ENCODE measurements at places on chromosomes 7 and 10. TPM values are rescaled to one million over a fixed set of nuclear protein-coding genes. Genes with fewer than 3 reads are reported as not detected.

The PEX1 gene
- total RNA-seq: 88.4 TPM

The ITPRID1 gene
- not detected for total RNA-seq

The FAM25G gene
- total RNA-seq: 0.63 TPM

- H3K4me3 ChIP-seq: no peak overlapping the region
- no peaks in the 10 kb centered on the region for H3K4me1 ChIP-seq
- no peaks in the 10 kb centered on the region for H3K27me3 ChIP-seq
Measured at GRCh38 chr7:2164646-2165045, 68.1 kb downstream of the MAD1L1 start.

DNA sequence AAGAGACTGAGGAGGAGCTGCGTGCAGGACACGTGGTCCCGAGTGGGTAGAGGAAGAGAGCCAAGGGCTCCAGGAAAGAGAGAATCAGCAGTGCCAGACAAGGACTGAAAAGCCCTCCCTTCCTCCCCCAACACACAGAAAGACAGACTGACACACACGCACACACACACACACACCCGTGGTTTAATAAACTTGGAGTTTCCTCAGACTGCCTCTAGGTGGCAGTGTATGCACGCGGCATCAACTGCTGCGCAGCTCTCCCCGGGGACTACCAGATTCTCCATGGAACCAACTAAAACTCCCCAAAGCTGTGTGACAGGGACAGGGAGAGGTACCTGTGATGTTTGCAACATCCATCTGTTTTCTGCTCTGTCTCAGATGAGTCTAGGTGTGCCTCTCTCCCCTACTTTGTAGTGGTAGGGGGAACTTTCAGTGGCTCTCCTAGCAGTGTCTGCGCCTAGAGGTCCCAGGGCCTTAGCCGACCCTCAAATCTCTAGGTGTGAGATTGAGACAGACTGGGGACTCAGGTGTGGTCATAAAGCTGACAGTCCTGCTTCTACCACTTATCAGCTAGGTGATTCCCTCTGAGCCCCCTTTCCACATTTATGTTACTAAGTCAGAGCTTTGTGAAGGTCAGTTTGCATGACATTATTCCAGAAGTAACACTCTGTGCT lies 9.3 kb upstream of the TSPAN14 start:
- peak overlapping the region; percentile 32 for H3K27ac ChIP-seq
- H3K36me3 ChIP-seq: no peaks in the 10 kb centered on the region
- peak; percentile 77 for DNase-seq

GRCh38 chr7:127940381-127941160 lies 90.7 kb downstream of the LRRC4 start:
- no peak for DNase-seq
- no peak overlapping the region for H3K27ac ChIP-seq
- H3K4me3 ChIP-seq: no peak overlapping the region
- H3K4me1 ChIP-seq: peaks cover 52% of the 10 kb centered on the region
- 0 out of 2 replicates have a peak, but pooled peaks cover 3% of the 10 kb centered on the region for H3K36me3 ChIP-seq

GRCh38 chr7:126370038-126370668 lies 882.6 kb downstream of the GRM8 start:
- no peak for DNase-seq
- no peaks in the 10 kb centered on the region for H3K4me1 ChIP-seq
- no peak overlapping the region for H3K4me3 ChIP-seq

DNA sequence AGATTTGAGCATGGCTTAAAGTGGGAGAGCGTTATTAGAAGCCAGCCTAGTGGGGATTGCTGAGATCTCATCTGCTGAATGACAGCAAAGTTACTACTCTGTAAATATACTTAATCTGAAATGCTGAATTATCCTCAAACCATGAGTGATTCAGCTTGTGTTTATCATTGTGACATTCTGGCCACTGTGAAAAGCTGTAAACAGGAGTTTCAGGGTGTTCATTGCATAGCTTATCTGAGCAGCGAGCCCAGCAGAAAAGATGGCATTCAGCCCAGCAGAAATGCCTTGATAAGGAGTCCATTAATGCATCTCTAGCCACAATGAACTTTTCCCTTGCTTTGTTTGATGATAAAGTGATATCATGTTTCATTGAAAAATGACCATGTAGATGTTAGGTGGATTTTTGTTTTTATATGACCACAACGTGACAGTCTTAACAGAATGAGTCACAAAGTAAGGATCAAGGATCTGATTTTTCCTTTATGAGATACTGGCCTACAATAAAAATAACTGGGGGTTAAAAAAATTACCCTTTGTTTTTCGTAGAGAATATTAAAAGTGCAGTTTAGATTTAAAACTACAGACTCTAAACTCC lies 7.8 kb downstream of the TES start:
- peak; percentile 80 for DNase-seq
- H3K36me3 ChIP-seq: no peaks in the 10 kb centered on the region
- H3K27me3 ChIP-seq: no peaks in the 10 kb centered on the region
- peak overlapping the region; percentile 38 for H3K27ac ChIP-seq
- peaks cover 35% of the 10 kb centered on the region for H3K4me1 ChIP-seq
- H3K4me3 ChIP-seq: peak overlapping the region; percentile 11

DNA sequence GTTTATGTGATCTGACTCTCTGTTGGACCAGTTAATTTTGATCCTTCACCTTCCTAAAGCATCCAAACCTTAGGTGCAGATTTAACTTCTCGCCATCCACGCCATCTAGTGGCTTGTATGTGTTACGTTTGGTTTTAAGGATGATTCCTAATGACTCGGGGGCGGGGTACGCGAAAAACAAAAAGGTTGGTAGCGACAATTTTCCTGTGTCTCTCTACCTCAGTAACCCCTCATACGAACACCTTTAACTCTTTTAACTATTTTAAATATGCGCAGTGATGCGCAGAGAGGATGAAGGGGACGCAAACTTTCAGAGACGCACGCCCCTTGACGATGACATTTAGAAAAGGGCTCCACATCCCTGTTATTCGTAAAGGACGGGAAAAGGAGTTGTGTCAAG lies 714 bp upstream of the KCND2 start:
- DNase-seq: peak; percentile 56
- H3K4me3 ChIP-seq: no peak overlapping the region
- no peaks in the 10 kb centered on the region for H3K36me3 ChIP-seq

DNA sequence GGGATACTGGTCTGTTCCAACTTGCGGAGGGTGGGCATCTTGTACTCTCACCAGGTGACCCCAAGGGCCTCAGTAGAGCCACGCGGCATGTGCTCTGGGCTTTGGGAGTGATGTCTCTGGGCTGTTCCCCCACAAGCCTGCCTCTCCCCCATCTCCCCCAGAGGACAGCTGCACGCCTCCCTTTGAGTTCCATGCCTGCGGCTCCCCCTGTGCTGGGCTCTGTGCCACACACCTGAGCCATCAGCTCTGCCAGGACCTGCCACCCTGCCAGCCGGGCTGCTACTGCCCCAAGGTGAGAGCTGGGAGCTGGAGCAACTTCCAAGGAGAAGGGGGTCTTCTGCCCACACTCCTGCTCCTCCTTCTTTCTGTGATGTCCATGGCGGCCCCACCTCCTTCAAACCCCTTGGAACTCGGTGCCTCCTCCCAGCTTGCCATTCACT lies 15.0 kb upstream of the ZNF862 start:
- H3K4me1 ChIP-seq: peaks cover 5% of the 10 kb centered on the region
- H3K27me3 ChIP-seq: peaks cover 24% of the 10 kb centered on the region
- H3K36me3 ChIP-seq: no peaks in the 10 kb centered on the region
- H3K4me3 ChIP-seq: no peak overlapping the region

- no peak for DNase-seq
- H3K4me1 ChIP-seq: peaks cover 4% of the 10 kb centered on the region
- no peaks in the 10 kb centered on the region for H3K27me3 ChIP-seq
- H3K4me3 ChIP-seq: no peak overlapping the region
- no peak overlapping the region for H3K27ac ChIP-seq
Measured at GRCh38 chr10:80150172-80150571, 17.6 kb downstream of the PLAC9 start.

DNA sequence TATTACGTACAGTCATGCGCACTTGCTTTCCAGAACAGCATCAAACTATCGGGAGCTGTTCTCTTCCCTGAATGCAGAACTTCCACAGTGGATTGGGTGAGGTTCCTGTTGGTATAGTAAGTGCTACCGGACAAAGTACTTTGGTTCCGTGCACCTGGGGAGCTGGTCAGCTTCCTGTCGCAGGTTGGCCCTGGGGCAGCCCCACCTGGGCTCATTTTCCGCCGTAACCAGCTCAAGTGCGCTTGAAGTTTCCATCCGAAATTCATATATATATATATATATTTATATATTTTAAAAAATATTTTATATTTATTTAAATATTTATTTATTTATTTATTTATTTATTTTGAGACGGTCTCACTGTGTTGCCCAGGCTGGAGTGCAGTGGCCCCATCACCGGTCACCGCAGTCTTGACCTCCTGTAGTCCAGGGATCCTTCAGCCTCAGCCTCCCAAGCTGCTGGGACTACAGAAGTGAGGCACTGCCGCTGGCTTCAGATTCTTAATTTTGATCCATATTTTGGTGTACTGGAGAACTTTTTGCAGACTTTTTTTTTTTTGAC lies 6.5 kb downstream of the SCART1 start:
- H3K36me3 ChIP-seq: no peaks in the 10 kb centered on the region
- no peak overlapping the region for H3K4me3 ChIP-seq
- no peak for DNase-seq
- no peak overlapping the region for H3K27ac ChIP-seq

DNA sequence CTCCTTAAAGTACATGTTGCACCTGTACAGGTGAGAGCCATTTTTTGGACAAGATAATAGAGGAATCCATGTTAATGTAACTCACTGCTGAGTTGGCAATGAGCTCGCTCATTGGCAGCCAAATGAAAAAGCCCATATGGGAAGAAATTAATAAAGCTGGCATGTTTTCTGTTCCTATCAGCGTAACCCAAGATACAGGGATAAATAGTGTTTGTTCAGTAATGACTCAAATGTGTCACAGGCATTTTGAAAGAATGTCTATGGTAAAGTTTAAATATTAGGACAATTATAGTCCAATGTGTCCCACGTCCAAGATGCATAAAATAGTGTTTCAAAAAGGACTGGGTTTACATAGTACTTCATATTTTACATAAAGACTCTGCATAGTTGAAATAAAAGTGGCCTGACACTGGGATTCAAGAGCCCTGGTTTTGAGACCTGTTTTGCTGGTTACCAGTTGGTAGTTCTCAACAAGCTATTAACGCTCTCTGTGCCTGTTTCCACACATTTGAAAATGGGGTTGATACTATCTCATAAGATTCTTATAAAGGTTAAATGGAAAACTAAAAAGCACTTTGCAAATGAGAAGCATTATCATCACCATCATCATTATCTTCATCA lies 49.1 kb downstream of the MTURN start:
- H3K4me3 ChIP-seq: no peak overlapping the region
- peaks cover 7% of the 10 kb centered on the region for H3K4me1 ChIP-seq
- H3K27ac ChIP-seq: no peak overlapping the region
- DNase-seq: no peak
- H3K27me3 ChIP-seq: no peaks in the 10 kb centered on the region
- H3K36me3 ChIP-seq: no peaks in the 10 kb centered on the region

DNA sequence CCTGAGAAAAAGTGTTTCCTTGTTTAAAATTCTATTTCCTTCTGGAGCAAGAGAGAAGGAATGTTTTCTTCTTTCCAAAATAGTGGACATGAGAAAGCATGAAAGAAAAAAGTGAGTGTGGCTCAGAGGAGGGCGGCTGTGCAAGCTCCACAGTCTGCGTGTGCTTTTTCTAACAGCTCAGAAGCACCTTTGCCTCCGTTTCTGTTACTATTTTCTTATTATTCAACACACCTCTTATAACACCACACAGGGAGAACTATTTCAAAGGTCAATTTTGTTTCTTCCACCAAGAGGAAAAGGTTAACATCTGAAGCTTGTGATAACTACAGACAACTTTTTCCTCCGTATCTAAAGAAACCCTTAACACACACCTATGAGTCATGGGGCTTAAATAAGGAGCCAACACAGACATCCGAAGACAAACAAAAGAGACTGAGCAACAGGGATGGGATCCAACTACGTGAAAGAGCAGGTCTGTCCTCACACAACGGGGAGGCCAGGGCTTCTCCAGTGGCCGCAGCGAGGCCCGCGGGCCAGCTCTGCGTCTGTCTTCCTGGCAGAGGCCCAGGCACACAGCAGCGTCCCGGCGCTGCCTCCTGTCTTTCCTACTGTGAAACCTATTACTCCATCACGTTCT lies 36.2 kb upstream of the NCAPG2 start:
- no peaks in the 10 kb centered on the region for H3K4me1 ChIP-seq
- no peak overlapping the region for H3K27ac ChIP-seq
- no peak overlapping the region for H3K4me3 ChIP-seq
- no peaks in the 10 kb centered on the region for H3K27me3 ChIP-seq
- H3K36me3 ChIP-seq: peaks cover 35% of the 10 kb centered on the region
- no peak for DNase-seq

DNA sequence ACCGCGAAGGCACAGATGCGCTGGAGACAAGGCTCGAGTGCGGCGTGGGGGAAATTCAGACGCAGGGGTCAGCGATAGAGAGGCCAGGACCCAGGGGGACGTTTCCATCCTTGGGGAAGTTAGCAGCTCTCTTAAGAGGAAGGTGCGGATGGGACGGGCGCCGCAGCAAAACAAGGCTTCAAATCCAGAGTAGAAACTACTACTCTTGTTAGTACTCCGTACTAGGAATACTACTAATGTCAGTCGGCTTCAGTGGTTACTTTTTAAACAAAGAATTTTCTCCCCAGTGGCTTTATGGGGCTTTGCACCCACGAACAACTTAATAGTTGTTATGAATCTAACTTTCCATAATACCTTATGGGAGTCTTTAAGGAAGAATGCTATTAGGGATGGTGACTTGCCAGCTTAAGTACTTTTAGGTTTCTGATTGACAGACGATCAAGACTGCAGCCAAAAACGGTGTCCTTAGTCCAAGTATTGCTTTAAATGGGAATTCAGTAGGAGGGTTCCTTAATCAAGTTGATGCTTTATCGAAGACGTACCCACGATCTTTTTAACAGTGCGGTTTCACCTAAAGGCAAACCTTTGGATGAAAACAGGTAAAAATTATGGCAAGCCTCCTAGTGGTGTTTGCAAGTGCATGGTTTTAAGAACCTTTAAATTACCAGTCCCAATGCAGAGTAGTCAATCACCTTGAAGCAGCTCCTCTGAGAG lies 812 bp upstream of the IDE start:
- DNase-seq: no peak
- peaks cover 3% of the 10 kb centered on the region for H3K36me3 ChIP-seq
- no peaks in the 10 kb centered on the region for H3K27me3 ChIP-seq
- peaks cover 15% of the 10 kb centered on the region for H3K4me1 ChIP-seq
- H3K27ac ChIP-seq: peak overlapping the region; percentile 94

GRCh38 chr10:61565819-61566560 lies 96.7 kb upstream of the CABCOCO1 start:
- H3K36me3 ChIP-seq: no peaks in the 10 kb centered on the region
- H3K4me1 ChIP-seq: no peaks in the 10 kb centered on the region
- H3K4me3 ChIP-seq: no peak overlapping the region
- H3K27me3 ChIP-seq: no peaks in the 10 kb centered on the region
- H3K27ac ChIP-seq: no peak overlapping the region
- DNase-seq: no peak

DNA sequence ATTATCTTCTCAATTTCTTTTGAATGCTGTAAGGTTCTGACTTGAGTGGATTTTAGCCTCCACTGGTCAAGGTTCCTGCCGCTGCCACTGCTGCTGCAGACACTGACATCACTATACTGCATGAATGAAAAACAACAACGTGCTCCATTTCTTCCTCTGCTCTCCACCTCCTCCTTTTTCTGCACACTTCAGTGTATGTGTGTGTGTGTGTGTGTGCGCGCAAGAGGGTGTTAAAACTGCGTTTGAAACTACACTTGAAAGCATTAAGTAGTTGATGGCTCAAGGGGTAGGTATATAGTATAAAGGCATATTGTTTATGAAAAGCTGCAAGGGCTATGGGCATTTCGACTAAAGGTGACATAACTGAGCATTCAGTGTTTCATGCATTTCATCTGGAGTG lies 3.5 kb downstream of the GLCCI1 start:
- no peak overlapping the region for H3K4me3 ChIP-seq
- H3K27ac ChIP-seq: no peak overlapping the region
- H3K36me3 ChIP-seq: no peaks in the 10 kb centered on the region
- peaks cover 9% of the 10 kb centered on the region for H3K4me1 ChIP-seq
- no peaks in the 10 kb centered on the region for H3K27me3 ChIP-seq

Measured in SJCRH30 (cell line).